ENCODE measurements at places on chromosomes 12 and 14.

DNA sequence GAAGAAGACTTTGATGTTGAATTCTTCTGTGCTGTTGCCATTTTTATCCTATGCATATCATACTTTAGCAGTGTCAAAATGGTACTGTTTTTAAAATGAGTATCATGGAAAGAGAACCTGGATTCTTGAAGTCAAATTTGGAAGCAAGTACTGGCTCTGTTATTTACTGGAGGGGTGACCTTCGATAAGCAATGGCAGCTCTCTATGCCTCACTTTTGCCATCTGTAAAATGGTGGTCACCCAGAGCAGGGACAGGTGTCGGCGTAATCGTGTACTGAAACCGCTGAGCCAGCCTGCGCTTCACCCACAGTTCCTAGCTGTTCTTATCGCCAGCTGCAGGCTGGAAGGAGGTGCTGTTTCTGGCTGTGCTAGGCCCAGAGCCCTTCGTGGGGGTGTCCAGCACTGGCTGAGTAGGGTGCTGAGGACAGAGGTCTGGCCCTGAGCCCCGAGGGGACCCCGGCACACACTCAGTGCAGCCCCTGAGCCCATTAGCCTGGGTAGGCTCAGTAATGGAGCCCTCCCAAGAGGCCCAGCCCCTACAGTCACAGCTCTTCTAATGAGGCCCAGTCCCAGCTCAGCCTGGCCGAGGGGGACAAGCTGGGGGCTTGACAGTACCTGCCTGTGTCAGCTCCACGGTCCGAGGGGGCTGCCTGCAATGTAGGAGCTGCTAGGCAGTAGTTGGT, 183.5 kb downstream of the PHETA1 start:
- DNase-seq, result peak; percentile 54

DNA sequence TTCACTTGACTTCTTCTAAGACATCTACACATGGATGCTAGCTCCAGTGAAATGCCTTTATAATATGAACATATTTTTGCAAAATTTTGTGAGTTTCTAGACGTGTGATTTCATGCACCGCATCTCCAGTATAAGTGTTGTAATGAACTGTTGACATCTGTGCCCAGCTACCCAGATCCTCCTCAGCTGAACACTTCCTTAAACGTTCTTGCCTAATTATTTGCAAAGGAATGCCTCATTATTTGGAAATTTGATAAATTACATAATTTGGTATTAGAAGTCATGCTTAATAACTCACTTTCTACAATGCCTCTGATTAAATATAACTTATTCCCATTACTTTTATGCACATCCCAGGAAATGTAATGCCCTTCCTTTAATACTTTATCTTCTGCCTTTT, 14.0 kb downstream of the OR11G2 start:
- DNase-seq, result no peak

GRCh38 chr12:111238075-111238734, 130.7 kb downstream of the PHETA1 start:
- DNase-seq, result no peak

DNA sequence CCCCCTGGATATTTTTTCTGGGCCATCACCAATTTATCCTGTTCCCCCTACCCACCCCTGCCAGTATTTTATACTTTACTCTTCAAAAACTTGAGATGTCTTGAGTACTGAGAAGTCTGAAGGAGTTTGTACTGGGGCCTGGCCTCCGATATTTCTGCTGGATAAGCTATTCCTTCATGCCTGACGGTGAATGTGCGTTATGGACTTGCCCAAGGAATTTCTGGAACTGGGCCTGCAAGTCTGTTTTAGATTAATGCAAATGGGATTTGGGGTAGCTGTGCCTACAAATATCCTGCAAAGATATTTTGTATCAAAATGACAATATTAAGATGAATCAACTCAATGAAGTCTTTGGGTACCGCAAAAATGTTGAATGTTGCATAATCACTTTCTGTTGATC, at the start of gene PTCSC3:
TSS of gene PTCSC3 (minus strand) at position 199 of the 400 bp plus-strand sequence.
- no peak for DNase-seq

- no peak for DNase-seq
Measured at GRCh38 chr12:112413855-112414625, 4.6 kb upstream of the RPL6 start.

GRCh38 chr12:51393676-51394545, 2.7 kb upstream of the GALNT6 start:
- no peak for DNase-seq

GRCh38 chr12:126742241-126742641, 1524.7 kb upstream of the TMEM132C start:
- no peak for DNase-seq

GRCh38 chr12:122725452-122726079, 5.1 kb downstream of the HCAR1 start:
- no peak for DNase-seq

- DNase-seq, result no peak
Measured at GRCh38 chr12:120783197-120783596, 57.6 kb downstream of the ACADS start.

GRCh38 chr12:115001571-115002180, 317.7 kb upstream of the TBX3 start:
- no peak for DNase-seq

- DNase-seq, result no peak
Measured at GRCh38 chr14:60183138-60183537, 17.9 kb upstream of the DHRS7 start.

- no peak for DNase-seq
Measured at GRCh38 chr14:64707661-64708060, 3.4 kb downstream of the PLEKHG3 start.

GRCh38 chr14:36174767-36175424, 1.6 kb downstream of the PTCSC3 start:
- no peak for DNase-seq

DNA sequence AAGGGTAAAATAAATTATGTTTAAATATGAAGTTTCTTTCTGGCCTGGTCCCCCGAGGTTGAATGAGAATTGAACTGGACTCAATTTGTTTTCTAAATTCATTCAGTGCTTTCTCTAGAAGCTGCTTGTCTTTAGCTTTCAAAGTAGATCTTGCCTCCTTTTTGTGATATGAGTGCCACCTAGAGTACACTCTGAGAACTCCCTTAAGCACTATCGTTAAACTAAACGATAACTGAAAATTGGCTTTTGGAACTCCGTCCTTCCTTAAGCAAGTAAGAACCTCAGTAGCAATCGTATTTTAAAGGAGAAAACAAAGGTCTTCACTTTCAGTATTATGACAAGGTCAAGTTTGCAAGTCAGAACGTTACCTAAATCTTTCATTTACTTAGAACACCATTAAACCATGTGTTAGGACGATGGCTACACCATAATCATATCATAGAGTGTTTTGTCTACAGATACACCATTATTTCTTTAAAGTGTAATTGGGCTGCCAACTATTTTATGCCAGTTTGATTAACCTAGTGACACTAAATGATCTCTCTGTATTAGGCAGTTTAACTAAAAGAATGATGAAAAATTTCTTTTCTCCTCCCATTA, 364.8 kb downstream of the SNAPC1 start:
- no peak for DNase-seq

DNA sequence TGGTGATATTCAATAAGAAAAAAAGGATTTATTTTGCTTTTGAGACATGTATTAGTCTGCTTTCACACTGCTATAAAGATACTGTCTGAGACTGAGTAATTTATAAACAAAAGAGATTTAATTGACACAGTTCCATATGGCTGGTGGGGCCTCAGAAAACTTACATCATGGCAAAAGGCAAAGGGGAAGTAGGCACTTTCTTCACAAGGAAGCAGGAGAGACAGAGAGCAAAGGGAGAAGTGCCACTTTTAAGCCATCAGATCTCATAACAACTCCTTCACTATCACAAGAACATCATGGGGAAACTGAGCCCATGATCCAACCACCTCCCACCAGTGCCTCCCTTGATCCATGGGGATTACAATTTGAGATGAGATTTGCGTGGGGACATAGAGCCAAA, 43.9 kb downstream of the BHLHE41 start:
- no peak for DNase-seq

DNA sequence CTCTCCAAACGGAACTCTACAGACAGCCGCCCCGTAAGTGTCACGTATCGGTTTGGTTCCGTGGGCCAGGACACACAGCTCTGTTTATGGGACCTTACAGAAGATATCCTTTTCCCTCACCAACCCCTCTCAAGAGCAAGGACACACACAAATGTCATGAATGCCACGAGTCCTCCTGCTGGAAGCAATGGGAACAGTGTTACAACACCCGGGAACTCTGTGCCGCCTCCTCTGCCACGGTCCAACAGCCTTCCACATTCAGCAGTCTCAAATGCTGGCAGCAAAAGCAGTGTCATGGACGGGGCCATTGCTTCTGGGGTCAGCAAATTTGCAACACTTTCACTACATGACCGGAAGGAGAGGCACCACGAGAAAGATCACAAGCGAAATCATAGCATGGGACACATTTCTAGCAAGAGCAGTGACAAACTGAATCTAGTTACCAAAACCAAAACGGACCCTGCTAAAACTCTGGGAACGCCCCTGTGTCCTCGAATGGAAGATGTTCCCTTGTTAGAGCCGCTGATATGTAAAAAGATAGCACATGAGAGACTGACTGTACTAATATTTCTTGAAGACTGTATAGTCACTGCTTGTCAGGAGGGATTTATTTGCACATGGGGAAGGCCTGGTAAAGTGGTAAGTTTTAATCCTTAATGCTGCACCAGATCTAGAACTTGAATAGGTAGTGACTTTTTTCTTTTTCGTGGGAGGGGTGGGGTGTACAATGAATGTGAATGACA, 69.7 kb downstream of the WDR20 start:
- DNase-seq, result no peak

DNA sequence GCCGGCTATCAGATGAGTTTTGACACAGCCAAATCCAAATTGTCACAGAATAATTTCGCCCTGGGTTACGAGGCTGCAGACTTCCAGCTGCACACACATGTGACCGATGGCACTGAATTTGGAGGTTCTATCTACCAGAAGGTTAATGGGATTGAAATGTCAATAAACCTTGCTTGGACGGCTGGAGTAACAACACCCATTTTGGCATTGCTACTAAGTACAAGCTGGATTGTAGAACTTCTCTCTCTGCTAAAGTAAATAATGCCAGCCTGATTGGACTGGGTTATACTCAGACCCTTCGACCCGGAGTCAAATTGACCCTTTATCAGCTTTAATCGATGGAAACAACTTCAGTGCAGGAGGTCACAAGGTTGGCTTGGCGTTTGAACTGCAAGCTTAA, 100.2 kb upstream of the EVL start:
- no peak for DNase-seq

DNA sequence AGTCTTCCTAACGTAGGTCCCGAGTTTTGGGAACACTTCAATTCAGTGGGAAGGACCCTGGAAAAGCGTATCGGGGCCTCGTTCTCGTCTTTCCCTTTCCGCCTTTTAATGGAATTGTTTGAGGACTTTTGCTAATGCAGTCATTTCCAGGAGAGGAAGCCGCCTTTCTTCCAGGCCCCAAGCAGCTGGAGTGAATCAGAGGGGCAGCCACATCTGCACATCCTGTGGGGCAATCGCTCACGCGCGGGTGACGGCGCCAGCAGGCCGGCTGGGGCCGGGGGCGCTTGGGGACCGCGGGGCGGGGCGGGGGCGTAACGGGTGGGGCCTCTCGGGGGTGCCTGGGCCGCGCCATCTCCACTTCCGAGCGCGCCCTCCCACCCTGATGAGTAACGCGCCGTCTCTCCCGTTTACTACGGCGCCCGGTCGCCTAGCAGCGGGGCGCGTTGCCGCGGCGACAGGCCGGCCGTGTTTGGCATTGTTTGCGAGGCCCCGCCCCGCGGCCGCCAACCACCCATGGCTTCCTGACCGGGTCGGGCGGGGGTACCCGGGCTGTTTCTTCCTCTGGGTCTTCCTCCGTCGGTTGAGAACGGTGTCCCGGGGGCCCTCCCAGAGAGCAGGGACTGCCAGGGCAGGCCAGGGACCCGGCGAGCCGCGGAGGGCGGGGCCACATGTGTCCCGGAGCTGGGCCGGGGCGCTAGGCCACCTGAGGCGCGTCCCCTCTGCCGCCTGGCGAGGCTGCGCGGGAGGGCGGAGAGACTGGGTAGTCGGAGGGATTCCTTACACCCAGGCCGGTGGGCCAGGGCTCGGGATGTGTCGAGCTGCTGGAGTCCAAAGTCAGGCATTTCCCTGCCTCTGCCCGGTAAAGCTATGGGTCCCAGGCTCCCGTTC, 2.3 kb downstream of the GSG1 start:
- DNase-seq, result peak; percentile 85

- peak; percentile 55 for DNase-seq
Measured at GRCh38 chr14:59189091-59189785, 771 bp downstream of the DAAM1 start.

GRCh38 chr14:56046546-56046945, 71.7 kb upstream of the PELI2 start:
- DNase-seq, result no peak

DNA sequence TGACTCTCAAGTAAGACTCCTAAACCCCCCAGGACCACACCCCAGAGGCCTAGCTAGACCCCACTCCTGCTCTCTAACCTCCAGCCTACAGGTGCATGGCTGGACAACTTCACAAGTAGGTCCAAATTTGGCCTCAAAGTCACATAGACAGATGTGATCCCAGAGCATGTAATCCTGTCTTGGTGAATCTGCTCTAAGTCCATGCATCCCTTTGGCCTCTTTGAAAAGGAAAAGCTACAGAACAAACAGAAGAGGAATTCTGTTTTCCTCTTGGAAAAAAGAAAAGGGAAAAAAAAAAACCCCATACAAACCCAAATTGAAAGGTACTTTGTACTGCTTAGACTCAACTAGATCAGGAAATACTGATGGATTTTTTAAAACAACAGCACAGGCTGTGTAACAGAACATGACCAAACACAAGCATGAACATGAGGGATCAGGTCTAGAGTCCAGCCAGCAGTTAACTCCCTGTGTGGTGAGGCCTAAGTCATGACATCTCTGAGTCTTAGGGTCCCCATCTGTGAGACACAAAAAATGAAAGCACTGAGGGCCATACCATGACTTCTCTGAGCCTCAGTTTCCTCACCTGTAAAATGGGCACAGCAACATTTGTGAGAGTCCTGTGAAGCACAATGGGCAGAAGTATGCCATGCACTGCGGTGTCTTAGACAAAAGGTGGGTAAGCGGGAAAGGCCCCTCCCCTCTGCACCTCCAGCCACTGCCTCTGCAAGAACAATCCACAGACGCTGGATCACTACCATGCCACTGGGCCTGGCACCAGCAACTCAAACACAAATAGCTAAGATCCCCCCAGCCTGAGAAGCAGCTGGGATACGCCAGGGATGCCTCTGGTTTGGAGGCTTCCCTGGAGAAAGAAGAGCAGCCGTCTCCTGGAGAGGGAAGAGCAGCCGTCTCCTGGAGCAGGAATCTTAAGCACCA, 9.9 kb downstream of the PITPNM2 start:
- DNase-seq, result no peak

GRCh38 chr12:68435816-68436215, 103.7 kb upstream of the MDM1 start:
- no peak for DNase-seq

GRCh38 chr12:100151769-100152168, 9.1 kb upstream of the BLTP3B start:
- DNase-seq, result no peak

Measured in glutamatergic neuron (in vitro differentiated cells).